ENCODE measurements at places on chromosomes 12 and 14.

GRCh38 chr12:4268329-4269181, 5.0 kb upstream of the CCND2 start:
- no peak for DNase-seq

GRCh38 chr12:28089338-28089737, 100.9 kb upstream of the CCDC91 start:
- DNase-seq = no peak

DNA sequence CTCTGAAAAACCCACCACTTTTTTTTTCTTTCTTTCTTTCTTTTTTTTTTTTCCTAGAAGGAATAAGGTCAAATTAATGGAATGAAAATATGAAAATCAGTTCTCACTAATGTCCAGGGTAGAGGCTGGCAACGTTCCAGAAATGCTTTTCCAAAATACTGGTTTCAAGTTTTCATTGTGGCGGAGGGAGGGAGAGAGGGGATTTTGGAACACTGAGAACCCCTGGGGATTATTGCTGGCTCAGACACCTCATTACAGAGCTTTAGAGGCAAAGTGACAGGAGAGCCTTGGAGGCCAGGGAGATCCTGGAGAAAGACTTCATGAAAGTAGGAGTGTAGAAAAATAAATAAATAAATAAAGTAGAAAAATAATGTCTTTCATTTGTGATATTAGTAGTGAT, 45.4 kb downstream of the ALX1 start:
- no peak for DNase-seq

DNA sequence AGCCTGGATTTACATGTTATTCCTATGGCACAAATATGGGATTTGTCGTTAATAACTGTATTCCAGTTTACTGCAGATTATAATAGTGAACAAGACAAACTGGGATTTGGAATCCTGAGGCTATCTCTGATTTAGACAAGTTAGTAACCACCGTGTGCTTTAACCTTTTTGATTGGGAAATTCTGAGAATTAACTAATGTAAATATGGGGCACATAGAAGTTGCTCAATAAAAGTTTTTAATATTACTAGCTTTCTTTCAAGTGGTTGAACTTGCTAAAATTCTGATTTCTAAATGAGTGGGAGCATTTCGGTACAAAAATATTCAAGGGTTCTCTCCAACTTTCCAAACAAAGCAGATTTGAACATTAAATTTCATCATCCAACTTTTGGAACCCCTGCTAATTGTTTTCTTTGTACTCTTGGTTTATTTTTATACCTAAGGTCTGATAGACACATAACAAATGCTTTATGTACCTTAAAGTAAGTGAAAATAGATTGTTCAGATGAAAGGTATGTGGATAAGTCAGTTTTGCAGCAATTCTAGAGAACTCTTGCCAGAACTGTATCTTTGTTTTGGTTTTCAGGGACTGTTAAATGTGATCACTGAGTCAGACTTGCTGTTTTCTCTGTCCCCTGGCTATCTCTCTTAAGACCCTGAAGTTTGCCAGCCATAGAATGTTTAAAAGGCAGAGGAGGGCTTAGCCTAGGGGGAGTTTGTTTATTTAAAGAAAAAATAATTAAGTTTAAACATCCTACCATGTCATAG, 57.5 kb downstream of the FRS2 start:
- DNase-seq = no peak

DNA sequence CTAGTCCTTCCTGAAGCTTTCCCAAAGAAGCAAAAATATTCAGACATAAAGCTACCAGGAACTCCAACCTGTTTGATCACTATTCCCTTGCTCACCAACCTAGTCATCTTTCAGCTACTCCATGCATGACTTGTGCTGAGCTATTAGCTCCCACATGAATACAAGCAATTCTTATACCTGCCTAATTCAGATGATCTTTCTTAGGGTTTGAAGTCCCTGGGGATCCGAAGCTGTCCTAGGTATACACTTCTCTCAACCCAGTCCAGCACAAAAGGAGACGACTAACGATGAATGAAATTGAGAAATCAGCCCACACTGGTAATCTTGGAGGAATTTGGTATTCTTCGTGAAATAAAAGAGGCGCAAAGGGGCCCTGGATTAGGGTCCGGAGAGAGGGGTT, 631 bp upstream of the PTGR2 start:
- no peak for DNase-seq

- no peak for DNase-seq
Measured at GRCh38 chr12:104049278-104049902, 597 bp downstream of the GLT8D2 start.

- no peak for DNase-seq
Measured at GRCh38 chr14:91723501-91723900, 8.4 kb downstream of the CATSPERB start.

DNA sequence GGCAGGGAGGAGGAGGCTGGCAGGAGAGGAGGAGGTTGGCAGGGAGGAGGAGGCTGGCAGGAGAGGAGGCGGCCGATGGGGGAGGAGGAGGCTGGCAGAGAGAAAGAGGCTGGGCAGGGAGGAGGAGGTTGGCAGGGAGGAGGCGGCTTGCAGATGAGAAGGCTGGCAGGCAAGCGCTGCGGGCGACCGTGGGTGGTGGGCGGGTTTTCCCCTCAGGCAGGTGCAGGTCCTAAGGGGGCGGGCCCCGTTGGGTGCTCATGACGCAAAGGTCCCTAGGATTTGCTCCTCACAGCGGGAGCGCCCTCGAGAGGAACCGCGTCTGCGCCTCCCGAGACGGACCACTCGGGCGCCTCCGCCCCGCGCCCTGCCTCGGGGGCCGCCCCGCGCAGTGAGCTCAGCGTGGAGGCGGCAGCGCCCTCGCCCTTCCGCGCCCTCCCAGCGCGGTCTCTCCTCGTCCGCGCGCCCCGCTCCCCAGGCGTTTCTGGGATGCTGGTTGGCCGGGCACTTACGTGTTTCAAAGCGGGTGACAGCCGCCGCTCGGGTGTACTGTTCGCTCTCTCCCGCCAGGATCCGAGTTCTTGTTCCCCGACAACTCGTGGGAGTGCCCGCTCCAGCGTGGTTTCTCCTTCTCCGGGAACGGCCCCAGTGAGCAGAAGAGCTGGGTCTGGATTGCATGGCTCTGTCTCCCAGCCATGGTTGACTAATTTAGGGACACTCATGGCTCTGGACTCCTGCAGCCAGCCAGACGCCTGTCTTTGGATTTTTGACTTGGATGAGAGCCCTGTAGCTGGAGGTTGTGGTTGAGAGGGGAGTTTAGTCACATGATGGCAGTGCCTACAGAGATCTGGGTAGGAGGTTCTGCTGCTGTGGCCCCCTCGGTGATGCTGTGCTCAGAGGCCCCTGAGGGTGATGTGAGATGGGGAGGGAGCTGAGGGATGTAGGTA, 64.1 kb upstream of the PPP4R3A start:
- DNase-seq = no peak

DNA sequence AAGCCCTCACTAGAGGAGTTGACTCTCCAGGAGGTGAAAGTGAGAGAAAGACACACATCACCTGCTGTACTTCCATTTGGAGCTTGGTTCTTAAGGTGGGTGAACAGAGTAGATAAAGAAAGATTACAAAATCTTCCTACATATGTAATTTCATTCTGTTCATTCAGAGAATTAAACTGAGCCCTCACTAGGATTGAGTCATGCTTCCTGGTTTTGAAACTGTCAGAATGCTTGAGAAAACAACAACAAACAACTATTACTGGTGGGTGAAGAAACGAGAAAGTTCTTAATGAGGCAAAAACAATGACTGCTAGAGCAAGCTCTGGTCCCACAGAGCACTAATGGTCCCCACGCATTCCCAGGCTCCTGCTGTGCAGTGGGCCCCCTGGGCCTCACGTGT, 841.7 kb downstream of the VRK1 start:
- no peak for DNase-seq

- peak; percentile 13 for DNase-seq
Measured at GRCh38 chr14:54564868-54565784, 1.8 kb upstream of the SAMD4A start.

- DNase-seq = no peak
Measured at GRCh38 chr12:12891881-12892355, 556 bp downstream of the GPRC5A start.

GRCh38 chr12:58363971-58364370, 422.6 kb downstream of the ATP23 start:
- no peak for DNase-seq

- no peak for DNase-seq
Measured at GRCh38 chr12:101777485-101777884, 38.2 kb upstream of the SYCP3 start.

DNA sequence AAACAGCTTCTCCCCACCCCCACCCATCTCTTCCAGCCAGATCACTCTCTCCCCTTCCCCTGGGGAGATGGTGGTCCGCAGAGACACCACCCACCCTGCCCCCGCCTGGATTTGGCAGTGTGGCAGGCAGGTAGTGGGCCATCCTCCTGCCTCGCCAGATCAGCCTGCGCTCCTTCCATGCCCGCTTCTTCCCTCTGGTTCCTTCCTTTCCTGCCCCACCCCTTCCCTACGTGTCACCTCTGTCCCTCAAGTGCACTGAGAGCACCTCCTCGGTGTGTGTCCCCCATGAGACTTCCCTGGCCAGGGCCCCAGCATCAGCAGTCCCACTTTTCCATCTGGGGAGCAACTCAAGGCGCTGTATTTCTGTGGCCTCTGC, 632 bp downstream of the NYNRIN start:
- no peak for DNase-seq

- no peak for DNase-seq
Measured at GRCh38 chr12:19273482-19274330, 144.2 kb downstream of the PLEKHA5 start.

GRCh38 chr14:72463291-72463866, 430.5 kb downstream of the DPF3 start:
- DNase-seq = no peak

GRCh38 chr14:101810897-101811621, 49.5 kb downstream of the PPP2R5C start:
- no peak for DNase-seq

- DNase-seq = no peak
Measured at GRCh38 chr14:63573581-63573980, 30.4 kb upstream of the PPP2R5E start.

DNA sequence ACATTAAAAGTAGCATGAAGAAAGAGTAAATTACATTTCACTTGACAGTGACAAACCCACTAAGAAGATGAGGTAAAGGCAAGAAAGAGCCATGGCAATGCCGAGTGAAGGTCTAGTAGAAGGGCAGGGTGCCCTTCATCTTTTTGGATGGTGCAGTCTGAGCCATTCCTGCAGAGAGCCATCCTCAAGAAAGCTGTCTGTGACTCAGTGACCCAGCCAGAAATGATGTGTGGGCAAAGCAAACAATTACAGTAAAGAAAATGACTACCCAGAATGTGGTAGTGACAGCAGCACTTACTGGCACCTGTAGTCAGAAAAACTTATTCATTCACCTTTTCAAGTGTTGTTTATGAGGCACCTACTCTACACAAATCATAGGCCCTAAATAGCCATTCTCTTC, 281.7 kb downstream of the DUSP6 start:
- DNase-seq = no peak

DNA sequence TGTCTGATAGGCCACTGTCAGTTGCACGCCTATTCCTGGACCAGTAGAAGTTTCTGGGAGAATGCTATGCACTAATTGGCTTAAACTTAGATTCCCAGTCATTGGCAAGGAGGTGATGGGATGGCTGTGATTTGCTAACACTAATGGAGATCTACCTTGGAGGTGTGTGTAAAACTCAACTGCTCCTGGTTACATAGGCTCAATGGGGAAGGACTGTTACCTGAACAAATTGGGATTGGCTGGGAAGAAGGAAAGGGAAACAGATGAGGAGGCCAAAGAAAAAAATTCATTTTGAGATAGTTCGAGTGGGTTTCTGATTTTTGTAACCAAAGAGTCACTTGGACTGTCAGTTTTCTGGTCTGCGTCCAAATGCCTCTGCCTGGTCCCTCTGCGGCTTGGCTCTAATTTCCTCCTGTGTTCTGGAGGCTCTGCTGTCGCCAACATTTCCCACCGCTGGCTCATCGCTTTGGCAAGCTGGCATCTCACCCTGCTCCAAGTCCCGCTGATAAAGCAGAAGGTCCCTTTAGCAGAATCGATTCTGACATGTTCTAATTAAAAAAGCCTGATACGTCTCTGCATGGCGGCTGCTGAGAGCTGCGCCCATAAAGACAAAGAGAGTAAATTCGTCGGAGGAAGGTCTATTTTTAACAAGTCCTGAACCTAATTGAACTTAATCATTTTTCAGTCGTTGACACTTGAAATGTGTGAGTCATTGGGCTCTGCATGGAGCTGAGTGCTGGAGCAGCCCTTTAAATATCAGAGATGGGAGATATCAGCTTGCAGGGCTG, 2.0 kb upstream of the CCDC63 start:
- DNase-seq = no peak

DNA sequence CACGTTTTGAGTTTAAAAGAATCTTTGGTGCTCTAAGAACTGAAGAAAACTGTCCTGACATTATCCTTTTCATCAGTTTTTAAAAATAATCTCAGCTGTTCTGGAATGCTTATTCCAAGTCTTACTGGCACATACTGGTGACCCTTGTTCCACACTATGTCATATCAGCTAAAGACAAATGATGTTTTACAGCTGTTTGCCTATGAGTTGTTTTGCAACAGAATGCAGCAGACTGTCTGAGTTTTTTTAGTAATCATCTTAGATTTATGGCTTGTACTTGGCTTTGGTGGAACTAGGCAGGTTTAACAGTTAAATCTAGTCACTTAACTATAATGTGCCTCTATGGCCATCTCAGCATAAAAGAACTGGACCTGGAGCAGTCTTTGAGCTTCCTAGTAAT, 91.6 kb upstream of the GRIN2B start:
- no peak for DNase-seq

- DNase-seq = no peak
Measured at GRCh38 chr12:45256721-45257120, 40.8 kb downstream of the ANO6 start.

DNA sequence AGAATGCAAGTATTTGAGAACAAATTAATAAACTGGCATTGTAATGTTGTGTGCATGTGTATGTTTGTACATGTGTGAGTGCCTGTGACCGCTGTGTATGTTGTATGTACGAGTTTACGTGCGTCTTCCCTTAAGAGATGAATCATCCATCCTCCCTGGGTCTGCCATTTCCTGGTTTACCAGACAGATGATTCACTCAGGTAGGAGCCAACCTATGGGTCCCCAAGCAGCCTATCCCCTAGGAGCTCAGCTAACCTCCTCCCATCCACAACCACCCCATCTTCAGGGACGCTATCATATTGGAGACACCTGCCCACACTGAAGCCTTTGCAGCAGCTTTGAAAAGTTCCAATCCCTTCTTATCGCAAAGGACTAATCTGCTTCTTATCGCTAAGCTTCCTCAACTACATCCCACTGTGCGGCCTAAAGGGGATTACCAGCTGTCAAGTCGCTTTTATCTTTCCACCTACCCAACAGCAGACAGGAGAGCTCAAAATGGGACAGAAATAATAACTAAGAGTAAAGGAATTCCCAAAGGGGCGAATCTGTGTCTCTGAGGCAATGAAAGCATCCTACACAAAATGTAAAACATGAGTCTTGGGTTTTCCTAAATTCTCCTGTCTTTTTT, 81.5 kb upstream of the TMCC3 start:
- DNase-seq = no peak

DNA sequence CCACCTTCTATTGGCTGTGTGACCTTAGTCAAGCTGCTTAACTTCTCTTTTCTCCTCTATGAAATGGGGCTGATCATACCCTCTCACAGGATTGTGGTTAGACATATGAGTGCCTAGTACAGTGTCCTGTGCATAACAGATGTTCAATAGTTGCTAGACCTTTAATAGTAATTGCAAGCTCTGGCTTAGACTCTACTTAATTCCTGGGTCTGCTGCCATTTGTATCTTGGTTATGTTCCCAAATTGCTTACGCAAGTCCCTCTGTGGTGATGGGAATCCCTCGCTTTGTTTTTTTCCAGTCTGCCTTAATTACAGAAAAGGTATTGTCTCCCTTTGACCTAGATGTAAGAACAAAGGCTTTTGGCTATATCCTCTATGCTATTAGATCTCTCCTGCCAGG, 15.1 kb downstream of the SUDS3 start:
- DNase-seq = no peak

GRCh38 chr12:32780071-32780470, 24.4 kb upstream of the YARS2 start:
- no peak for DNase-seq

All from esophagus squamous epithelium (tissue), 5 donors.